Stimulated activated CD4-positive, alpha-beta T cell treated with anti-CD3 and anti-CD28 coated beads, TNF-alpha, amount 100 ng/mL, for 1 hour (primary cell): ENCODE measurements at places on chromosomes 12 and 14.
A peak's percentile ranks its signal among the peaks of the same experiment; 100 is the strongest.

DNA sequence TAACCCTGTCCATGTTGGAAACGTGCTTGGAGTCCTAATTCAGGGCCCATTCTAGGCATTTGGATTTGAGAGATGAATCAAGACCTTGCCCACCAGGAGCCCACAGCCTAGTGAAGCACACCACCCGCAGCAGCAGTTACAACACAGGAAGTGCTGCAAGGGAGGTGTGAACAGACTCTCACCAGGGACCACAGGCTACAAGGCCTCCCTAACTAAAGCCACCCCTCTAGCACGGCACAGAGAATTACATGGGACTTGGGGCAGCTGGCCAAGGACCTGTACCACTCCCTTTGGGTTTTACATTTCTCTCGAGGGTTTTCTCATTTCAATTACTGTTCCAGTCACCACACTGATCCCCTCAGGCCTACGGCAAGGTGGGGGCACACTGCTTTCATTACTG is 49.5 kb upstream of the FOXN3 start:
- no peak for DNase-seq

- DNase-seq: no peak
These were observed 178.6 kb upstream of the GARIN2 start for GRCh38 chr14:67010602-67011001.

DNA sequence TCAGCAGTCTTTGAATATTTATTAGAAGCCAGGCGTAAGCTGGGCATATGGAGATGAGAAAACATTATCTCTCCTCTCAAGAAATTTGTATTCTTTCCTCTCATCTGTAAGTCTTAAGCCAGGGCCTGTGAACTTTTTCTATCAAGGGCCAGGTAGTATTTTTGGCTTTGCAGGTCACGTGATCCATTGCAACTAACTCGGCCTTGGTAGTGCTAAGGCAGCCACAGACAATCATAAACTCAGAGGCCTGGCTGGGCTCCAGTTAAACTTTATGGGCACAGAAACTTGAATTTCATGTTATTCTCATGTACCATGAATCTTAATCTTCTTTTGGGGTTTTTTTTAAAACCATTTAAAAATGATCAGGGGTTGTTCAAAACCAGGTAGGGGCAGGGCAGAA is 117.4 kb upstream of the PELI2 start:
- no peak for DNase-seq

DNA sequence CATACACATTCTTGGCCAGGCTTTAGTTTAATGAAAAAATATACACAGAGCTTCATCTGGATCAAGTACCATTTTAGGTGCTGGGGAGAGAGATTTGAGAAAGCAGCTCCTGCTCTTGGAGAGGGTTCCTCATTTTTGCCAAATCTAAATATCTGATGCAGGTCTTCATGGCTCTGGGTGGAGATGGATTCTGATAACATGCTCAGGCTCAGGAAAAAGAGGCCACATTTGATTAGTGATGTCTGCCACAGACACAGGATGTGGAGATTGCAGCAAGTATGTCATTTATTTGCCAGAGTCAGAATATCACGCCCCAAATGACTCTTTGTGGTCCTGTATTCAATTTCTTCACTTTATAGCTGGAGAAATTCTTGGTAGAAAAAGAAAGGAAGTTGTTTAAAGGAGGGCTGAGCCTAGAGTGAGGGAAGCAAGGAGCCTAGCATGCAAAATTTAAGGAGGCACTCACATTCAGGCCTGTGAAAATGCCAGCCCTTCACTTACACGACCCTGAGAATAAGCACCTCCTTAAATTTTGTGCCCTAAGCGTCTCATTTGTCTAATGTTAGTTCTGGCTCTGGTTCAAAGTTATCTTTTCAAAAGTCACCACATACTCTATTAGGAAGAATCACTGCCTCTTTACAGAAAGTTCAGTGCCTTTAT is 492.9 kb upstream of the TBX3 start:
- no peak for DNase-seq

DNA sequence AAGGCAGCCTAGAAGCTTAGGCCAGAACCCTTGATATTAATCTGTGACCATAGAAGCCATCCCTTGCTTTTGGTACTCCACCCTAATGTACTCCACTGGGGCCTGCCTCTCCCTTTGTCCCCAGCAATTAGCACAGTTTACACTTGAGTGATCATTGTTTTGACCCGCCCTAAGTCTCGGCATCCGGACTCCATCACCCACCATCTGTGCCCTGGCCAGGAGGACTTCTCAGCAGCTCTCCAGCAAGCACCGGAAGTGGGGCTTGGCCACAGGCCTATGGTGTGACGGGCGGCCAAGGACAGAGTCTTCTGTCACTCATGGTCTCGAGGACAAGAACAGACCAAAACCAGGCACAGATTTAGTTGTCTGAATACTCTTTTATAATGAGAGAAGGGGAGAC is 126.5 kb upstream of the NTF3 start:
- no peak for DNase-seq

- DNase-seq: no peak
These were observed 124.4 kb downstream of the MED13L start for GRCh38 chr12:116153113-116153512.

DNA sequence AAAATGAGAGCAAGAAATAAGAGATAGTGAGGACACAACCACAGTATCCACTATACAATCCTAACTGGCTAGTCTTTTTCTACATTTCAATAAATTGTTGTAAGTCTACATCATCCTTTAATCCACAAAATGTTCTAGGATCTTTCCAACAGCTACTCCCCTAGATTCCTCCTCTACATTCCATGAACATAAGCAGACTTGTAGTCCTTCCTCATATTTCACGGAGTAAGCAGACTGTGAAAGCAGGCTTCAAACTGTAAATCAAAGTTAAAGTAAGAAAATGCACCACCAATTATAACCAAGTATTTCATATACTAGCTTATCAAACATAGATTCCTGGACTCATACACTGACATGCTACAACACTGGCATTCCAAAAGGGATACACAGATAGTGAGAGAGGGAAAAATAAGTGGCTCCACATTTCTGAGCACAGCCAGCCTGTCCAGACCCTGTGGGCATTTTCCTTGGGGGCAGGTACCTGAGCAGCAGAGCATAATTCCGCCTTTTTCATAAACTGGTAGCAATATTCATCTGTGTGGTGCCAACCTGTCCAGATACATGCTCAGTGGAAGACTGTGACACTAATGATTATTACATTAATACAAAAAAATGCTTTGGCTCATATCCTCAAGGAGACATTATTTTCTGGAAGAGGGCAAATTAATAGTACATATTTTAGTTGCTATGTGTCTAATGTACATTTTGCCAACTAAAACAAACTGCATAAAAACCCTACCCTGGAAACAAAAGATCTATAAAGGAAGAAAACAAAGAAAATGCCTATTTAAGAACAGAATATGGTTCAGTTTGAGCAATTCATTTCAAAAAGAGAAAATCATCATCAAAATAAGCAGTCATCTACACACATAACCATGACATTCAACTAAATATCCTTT is 113.3 kb upstream of the FSCB start:
- no peak for DNase-seq

DNA sequence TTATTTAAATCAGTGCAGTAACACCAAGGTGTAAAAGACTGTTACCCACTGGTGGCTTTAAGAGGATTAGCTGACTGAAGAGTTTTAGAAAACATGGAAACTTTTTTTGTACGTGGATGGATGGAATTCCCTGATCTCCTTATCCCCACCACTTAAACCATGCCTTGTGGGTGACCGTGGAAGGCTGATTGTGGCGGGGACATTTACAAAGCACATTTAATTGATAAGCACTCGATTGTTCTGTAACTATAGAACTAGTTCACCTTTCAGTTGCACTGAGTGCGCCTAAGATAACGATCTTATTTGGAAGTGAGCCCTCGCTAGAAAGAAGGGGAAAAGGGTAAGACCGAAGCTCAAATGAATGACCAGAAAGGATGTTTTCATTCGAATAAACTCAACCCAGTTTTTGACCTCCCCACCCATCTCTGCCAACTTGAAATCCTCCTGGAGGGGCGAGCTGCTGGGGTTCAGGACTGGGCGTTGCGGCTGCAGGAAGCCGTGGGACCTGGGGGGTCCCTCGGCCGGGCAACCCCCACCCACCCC is 688 bp upstream of the RASSF3 start:
- no peak for DNase-seq

GRCh38 chr12:75047885-75048525 is 161.6 kb downstream of the KCNC2 start:
- DNase-seq: no peak

DNA sequence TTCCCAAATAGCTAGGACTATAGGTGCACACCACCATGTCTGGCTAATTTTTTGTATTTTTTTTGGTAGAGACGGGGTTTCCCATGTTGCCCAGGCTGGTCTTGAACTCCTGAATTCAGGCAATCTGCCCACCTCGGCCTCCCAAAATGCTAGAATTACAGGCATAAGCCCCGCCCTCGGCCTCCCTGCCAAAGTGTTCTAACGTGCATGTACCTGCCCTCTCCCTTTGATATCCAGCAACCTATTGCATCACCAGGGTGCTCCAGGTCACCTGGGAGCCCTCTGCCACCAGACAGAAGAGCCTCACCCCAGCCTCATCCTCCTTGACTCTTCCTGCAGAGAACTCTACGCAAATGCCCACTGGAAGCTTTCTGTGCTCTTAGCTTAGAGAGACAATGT is 2.2 kb upstream of the EML1 start:
- no peak for DNase-seq

DNA sequence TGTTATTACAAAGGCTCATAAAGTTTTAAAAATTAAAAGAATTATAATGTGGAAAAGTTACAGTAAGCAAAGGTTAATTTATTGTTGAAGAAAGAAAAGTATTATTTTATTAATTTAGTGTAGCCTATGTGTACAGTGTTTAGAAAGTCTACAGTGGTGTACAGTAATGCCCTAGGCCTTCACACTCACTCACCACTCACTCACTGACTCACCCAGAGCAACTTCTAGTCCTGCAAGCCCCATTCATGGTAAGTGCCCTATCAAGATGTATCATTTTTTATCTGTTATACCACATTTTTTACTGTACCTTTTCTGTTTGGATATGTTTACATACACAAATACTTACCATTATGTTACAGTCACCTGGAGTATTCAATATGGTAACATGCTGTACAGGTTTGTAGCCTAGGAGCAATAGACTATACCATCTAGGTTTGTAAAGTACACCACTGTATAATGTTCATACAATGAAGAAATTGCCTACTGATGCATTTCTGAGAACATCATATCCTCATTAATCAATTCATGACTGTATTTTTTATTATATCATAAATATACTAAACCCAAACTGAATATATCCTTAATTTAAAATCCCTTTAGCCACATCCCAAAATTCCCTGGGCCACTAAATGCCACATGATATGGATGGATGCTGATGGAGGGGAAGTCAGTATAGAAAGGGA is 43.6 kb upstream of the NID2 start:
- no peak for DNase-seq

DNA sequence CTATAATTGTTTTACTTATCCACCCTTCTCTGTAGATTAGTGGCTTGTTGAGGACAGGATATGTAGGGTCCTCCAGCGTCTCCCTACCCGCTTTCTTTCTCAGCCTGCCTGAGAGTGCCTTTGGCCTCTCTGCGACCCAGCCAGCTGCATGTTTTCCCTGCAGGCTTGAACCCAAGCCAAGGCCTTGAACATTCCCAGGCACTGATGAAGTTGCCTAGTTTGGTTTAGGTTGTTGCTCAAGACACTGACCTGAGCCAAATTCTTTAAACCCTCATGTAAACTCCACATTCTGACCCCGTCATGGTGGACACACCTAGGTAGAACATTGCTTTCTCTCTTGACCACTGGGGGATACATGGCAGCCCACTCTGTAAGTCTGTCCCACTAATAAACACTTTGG is 33.4 kb upstream of the TXNRD1 start:
- no peak for DNase-seq

DNA sequence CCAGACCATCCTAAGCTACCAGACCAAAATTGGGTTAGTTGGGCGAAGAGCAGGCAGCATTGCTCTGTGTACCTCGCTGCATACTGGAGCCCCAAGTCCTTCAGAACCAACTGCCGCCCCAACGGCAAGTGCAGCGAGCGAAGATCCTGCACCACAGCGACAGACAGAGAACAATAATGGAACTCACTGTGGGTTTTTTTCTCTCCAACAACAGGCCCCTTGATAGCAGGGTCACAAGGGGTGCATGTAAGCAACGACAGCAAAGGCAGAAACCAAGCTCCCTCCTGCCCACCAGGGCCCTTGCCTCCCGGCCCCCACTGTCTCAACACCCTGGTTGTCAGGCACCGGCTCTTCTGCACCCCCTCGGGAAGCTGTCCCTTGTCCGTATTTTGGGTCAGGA is 39.0 kb downstream of the RNF34 start:
- DNase-seq: no peak

DNA sequence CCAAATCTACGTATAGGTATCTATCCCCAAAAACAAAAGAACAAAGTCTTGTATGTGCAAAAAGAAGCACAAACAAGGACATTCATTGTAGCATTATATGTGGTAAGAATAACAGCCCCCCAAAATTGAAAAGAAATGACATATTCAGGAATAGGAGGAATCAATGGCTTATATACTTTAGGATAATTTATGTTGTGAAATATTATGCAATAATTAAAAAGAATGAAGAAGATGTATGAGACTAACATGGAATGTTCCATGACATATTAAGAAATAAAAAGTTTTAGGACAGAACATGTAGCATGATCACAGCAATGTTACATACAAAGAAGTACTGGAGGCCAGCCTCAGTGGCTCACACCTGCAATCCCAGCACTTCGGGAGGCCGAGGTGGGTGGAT is 9.1 kb downstream of the SMCO2 start:
- DNase-seq: no peak

DNA sequence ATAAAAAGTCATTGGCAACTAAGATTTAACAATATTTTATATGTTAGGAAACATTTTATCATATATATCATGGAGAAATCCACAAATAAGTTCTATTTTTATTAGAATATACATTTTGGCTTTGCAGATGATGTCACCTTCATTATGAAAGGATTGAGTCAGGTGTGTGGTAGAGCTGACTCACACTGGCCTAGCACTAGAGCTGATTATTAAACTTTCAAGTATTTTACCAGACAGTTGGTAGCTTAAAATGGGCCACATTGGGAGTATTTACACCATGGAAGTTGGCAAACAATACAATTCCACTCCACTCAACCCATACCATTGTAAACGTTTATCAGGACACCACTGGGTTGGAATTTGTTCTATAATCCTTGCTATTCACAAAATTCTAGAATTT is 1036.6 kb downstream of the TRHDE start:
- DNase-seq: no peak

GRCh38 chr12:132329036-132329719 is at the start of gene GALNT9:
Gene GALNT9, minus strand, starts transcription at chr12:132329589. Its CDS starts 386 bp downstream, at chr12:132329203.
- DNase-seq: no peak

- peak; percentile 33 for DNase-seq
These were observed 2.3 kb upstream of the AGAP2 start for GRCh38 chr12:57740656-57741412.

DNA sequence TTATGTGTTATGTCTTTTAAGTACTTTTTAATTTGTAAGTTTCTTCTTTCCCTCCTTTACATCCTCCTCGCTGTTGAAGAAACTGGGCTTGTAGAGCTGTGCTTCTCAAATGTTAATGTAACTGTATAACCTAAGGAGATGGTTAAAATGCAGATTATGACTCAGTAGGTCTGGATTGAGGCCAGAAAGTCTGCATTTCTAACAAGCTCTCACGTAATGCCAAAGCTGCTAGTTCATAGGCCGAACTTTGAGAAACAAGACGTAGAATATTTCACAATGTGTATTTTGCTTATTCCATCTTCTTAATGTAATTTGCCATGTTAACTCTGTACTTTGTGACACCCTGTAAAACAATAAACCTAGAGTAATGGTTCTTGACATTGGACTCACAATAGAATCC is 193.3 kb upstream of the SYT1 start:
- DNase-seq: no peak
